ENCODE measurements at places on chromosomes 6 and 20.
A peak's percentile ranks its signal among the peaks of the same experiment; 100 is the strongest.

GRCh38 chr6:75206576-75207342, 906 bp upstream of the COL12A1 start:
- DNase-seq, result no peak

DNA sequence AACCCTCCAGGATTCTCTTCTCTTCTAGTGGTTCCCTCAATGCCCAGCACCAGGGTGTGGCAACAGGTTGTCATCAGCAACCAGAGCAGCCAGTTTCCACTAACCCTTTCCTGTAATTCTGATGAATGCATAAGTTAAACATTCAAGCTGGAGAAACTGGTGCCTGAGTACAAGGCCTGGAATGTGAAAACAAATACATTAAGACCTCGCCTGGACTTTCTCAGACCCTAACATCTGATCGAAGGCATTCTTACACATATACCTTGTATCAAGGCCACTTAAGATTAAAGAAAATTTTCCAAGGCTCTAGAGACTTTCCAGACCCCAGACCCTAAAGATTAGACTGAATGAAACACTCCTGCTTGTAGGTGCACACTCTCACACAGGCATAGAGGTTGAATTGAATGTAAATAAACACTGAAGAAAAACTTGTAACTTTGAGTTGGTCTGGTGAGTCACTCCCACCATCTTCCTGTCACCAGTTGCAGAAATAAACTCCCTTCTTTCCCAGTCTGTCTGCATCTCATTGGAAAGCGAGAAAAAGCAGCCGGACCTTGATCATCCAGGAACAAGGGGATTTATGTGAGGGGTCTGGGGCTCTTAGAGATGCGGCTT, 9.0 kb downstream of the LRP11 start:
- peak; percentile 97 for DNase-seq

DNA sequence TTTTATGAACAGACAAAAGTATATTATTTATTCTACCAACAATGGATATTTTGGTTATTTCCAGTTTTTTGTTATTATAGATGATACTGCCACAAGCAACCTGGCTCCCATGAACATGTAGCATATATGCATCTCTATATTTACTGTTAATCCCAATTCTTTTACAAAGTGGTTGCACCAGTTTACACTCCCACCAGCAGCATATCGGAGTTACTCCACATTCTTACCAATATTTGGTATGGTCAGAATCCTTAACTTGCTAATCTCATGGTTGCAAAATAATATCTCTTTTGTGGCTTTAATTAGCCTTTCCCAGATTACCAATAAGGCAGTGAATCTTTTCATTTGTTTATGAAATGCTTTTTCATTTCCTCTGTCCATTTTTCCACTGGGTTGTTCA, 137.6 kb upstream of the CDYL start:
- no peak for DNase-seq

DNA sequence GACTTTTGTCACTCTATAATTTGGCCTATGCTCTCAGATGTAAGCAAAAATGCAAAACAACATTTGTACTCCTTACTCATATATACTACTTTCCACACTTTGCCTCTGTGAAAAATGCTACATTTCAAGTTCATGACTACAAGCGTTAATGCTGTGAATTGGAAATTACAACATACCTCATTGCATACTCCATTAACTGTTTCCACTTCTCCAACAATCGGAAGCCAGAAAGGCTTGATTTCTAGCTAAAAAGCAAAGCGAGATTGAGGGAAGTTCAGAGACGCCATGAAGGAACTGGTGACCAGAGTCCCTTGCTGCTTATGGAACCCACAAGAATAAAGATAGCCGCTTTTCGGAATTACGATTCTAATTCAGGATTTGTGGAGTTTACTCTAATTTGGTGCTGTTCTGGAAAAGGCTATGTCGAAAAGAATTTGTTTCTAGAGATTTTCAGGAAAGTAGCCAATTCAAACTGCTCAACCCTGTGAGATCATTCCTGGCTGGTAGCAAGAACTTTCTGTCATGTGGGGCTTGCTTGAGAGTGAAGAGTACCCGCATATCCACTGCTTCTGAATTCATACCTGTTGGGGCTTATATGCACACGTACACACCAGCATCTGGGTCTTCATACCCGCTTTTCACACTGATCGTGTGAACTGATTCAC, 98.0 kb upstream of the CITED2 start:
- no peak for DNase-seq

GRCh38 chr20:20755231-20755630, 42.8 kb upstream of the RALGAPA2 start:
- DNase-seq, result no peak

Data from HS-5 (cell line).